LNCaP clone FGC (cell line): ENCODE measurements at places on chromosomes 12 and 14.

GRCh38 chr14:57560681-57561080 is 67.0 kb upstream of the CCDC198 start:
- DNase-seq: no peak

DNA sequence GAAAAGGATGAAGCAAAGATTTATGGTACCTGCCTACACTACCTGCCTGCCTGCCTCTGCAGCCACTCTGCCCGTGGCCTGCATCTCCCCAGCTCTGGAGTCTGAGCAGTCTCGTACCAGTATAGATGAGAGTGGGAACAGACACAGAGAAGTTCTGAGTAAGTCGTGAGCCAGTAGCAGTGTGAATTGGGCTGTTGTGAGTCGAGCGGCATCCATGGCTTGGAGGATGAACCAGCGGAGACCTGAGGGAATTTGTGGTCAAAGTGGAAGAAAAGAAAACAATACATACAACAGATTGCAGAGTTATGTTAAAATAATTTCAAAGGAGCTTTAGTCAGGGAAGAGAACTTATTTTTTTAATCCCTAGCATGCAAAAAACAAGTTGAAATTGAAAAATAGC is 25.3 kb downstream of the C2CD5 start:
- DNase-seq: no peak

DNA sequence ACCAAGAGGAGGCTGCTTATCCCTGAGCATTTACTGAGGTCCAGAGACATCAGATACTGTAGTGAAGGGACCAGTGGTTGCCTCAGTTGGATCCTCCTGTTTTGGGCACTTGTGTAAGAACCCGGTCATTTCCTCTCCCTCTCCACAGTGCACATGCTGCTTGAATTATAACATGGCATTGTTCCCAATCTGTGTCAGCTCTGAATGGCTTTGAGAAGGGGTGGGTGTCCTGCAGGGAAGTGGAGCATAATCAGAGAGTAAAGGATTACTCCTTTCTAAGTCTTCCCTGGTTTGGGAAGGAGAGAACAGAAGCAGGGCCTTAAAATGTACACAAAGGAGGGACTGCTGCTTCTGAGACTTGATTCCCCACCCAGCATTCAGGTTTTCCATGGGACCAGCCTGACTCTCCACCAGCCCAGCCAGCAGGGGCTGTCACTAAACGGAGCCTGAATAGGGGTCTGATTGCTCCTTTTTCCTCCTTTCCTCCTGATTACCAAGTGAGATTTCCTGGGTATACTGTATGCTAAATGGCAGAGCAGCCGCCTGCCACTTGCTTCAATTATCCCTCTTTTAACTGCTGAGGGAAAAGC is 78.4 kb downstream of the NRXN3 start:
- no peak for DNase-seq

DNA sequence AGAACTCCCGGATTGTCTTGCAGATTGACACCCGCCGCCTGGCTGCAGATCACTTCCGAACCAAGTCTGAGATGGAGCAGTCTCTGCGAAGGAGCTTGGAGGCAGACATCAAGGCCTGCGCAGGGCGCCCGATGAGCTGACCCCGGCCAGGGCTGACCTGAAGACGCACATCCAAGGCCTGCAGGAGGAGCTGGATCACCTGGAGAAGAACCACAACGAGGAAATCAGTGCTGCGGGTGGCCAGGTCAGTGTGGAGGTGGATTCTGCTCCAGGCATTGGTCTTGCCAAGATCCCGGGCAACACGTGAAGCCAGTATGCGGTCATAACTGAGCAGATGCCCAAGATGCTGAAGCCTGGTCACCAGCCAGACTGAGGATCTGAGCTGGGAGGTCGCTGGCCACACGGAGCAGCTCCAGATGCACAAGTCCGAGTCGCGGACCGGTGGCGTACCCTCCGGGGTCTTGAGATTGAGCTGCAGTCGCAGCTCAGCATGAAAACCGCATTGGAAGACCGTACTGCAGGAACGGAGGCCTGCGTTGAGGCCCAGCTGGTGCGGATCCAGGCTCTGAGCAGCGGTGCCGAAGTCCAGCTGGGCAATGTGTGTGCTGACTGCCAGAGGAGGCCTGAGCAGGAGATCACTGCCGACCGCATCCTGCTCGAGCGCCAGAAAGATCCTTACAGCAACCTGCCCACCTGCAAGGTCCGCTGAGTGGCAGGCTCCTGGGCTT is 12.4 kb upstream of the A2M start:
- DNase-seq: no peak
